ENCODE measurements at places on chromosomes 3 and 15.

- DNase-seq: no peak
These were observed 36.5 kb upstream of the ARNT2 start for GRCh38 chr15:80367661-80368060.

DNA sequence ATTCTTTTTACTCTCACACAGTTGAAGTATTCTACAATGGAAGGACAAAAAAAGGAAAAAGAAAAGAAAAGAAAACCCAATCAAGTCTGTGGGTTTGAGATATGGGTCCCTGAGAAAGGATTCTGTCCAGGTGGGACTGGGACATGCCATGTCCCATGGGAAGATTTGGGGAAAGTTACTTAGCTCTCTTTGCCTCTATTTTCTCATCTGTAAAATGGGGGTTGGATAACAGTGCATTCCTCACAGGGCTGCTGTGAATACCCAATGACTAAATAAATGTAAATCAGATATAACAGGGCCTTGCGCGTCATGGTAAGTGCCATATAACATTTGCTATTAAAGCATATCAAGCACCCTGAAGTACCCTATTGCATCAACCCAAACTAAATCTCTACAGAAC is 105.7 kb downstream of the CPN2 start:
- no peak for DNase-seq

DNA sequence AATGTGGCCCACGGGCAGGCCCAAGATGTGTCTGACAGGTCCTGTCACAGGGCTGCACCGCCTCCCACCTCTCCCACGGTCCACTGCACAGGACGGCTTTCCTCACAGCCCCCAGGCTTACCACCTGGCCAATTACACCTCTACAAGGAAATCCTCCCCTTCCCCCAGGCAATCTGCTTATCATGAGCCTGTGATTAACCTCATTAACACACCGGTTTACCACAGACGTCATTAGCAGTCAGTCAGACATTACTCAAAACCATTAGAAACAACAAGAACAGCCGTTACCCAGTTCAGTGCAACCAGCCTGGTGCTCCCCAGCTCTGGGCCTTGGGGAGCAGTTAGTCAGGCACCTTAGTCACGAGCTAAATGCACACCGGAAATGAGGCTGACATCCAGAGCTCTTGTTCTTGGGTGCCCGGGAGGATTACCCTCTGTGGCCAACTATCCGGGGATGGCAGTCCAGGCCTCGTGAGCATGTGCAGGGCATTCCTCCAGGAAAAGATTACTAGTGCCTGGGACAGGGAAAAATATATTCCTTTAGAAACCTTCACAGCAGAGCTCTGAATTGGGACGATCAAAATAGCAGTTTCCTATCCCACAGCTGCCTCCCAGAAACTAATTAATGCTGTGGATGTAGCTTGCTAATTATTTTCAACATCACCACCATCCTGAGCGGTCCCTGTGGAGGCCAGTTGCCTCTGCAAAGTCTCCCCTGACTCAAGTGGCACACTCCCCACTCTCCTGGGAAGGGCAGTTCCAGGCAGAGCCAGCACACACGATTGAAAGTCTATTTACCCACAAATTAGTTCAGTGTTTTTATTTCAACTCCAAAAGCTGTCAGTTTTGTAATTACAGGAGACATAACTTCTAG is 117.4 kb upstream of the ZBED2 start:
- no peak for DNase-seq

DNA sequence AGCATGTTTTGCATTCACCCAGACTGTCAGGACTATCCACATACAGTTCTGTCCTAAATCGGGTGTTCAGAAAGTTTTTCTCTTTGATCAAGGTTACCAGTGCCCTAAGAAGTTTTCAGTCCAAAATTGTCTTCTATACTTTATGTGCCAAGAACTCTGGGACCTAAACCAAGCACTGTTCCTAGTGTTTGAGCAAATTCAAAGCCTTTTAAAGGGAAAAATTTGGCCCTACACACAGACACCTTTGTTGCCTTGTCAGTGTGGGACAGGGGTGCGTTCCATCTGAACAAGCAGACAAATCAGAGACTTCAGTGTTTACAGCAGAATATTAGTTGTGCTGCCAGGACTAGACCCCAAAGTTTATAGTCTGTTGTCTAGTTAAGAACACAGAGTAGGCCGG is 50.6 kb downstream of the DGKG start:
- DNase-seq: no peak

- DNase-seq: no peak
These were observed 4.1 kb upstream of the AMOTL2 start for GRCh38 chr3:134378384-134378783.

DNA sequence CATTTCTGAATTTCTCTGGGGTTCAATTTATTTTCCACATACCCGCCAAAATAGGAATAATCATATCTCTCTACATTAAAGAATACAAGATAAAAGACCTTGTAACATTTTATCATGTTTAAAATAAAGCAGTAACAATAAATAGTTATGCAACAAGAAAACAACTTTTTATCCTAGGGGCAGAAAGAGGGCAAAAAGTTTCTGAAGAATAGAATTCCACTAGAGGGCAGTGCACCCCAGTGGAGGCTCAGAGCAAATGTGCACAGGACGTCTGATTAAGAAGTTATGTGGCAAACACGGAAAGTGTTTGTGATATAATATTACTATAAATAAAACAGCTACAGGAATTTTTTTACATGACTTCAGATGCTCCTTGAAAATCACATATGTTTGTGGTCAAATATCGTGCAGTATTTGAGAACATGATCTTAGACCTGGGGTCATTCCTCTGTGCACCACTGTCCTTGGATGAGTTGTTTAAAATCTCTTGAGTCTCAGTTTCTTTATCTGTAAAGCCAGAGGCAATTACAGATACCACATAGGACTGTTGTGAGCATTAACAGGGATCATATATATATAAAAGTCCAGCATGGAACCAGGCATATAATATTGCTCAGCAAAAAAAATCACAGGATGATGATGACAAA is 13.2 kb upstream of the PIK3R4 start:
- DNase-seq: peak; percentile 29

DNA sequence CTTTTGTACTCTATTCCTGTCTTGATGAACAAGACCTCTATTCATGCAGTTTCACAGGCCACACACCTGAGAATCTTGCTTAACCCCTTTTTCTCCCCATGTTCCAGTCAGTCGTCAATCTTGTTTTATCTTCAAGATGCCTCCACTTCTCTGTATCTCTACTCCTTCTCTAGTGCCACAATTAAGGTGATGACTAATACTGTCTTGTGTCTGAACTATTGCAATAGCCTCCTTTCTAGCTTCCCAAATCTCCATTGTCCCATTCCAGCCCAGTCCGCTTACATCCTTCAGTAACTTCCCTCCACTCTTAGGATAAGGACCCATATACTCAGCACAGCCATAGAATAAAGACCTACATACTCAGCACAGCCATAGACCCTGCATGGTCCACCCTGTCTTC is 24.7 kb downstream of the CHST14 start:
- no peak for DNase-seq

GRCh38 chr3:44184319-44184953 is 57.2 kb upstream of the TOPAZ1 start:
- DNase-seq: no peak

GRCh38 chr3:170962411-170962810 is 54.0 kb upstream of the EIF5A2 start:
- no peak for DNase-seq

GRCh38 chr15:101277943-101278564 is 769 bp upstream of the SELENOS start:
- DNase-seq: no peak

DNA sequence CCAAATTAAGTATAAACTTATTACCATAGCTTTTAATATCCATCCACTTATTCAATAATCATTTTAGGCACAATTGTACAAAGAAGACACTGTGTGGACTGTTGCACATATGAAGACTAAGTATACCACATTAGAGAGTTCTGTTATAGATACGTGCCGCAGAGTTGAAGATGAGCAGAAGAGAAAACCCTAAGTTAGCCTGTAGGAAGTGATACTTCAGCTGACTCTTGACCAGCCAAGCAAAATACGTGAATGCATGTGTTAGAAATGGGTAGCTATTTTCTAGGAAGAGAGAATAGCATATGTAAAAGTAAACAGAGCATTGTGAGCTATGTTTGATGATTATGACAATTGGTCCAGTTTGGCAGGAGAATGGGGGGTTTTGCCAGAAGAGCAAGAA is 272.0 kb upstream of the ATP11B start:
- no peak for DNase-seq

- peak; percentile 73 for DNase-seq
These were observed at the start of gene NSMCE3 for GRCh38 chr15:29269485-29270168. TSS of gene NSMCE3 (minus strand) at chr15:29269822. CDS start at chr15:29269705, 117 bp downstream.

DNA sequence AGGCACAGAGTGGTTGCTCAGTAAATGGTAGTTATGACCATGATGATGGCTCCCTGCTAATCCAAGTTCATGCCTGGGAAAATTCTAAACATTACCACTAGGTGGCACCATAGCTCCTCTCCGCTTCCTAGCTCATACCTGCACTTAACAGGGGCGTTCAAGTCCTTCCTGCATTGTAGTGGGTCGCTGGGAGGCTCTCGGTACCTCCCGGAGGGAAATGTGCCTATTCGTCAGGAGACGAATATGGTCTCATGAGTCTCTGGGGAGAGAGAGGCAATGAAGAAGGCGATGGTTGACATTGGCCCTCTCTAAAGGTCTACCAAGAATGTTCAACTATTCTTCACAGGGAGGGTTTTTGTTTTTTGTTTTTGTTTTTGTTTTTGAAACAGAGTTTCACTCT is 10.9 kb downstream of the MESP1 start:
- peak; percentile 71 for DNase-seq

GRCh38 chr3:11077466-11077865 is 76.8 kb upstream of the HRH1 start:
- DNase-seq: no peak

Measured in astrocyte of the cerebellum (primary cell).